ENCODE measurements at places on chromosomes 16 and 17. TPM values are rescaled to one million over a fixed set of nuclear protein-coding genes. Genes with fewer than 3 reads are reported as not detected.

GDPD1 gene
- 0.90 TPM for total RNA-seq

KRTAP9-4 gene
- not detected for total RNA-seq

CDH11 gene
- 0.83 TPM for total RNA-seq

SEZ6L2 gene
- 24.4 TPM for total RNA-seq

TRPV3 gene
- total RNA-seq = 0.44 TPM

TMIGD1 gene
- total RNA-seq = not detected

RNU2-1 gene
- not detected for total RNA-seq

DPH1 gene
- total RNA-seq = 41.4 TPM

PABPN1L gene
- total RNA-seq = not detected

CACNA1G gene
- total RNA-seq = 4.4 TPM

ITGAD gene
- not detected for total RNA-seq

Data from A549 treated with DMSO at 1 μM for 4 hours (cell line).